ENCODE measurements at places on chromosomes 11 and 22.

DNA sequence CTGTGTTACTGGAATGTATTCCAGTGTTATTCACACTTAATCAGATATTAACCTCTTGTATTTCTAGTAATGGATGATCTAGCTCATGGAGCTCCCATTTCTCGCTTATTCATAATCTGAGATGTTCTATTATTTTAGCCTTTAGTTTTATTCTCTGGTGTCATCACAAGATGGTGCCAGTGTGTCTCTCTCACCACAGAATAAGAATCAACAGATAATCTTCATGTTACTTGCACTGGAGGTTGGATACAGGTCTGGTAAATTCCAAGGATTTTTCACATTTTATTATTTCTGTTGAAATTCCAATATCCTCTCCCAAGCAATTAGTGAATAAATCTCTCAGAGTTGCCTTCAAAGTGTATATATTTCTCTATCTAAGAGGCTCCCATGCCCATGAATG lies 74.6 kb downstream of the CASP12 start:
- no peak for DNase-seq

GRCh38 chr11:68665436-68665835 lies 18.9 kb upstream of the GAL start:
- DNase-seq, result no peak

- DNase-seq, result no peak
These were observed 114.7 kb downstream of the SGSM3 start for GRCh38 chr22:40484906-40485669.

- no peak for DNase-seq
These were observed 132.7 kb downstream of the CASP12 start for GRCh38 chr11:104765401-104766095.

GRCh38 chr11:32571039-32571438 lies 12.6 kb upstream of the EIF3M start:
- no peak for DNase-seq

GRCh38 chr11:88051396-88051795 lies 123.8 kb downstream of the RAB38 start:
- no peak for DNase-seq

- DNase-seq, result no peak
These were observed 2.2 kb downstream of the CRACR2B start for GRCh38 chr11:829847-830294.

GRCh38 chr22:21873619-21874018 lies 6.2 kb upstream of the MAPK1 start:
- no peak for DNase-seq

- no peak for DNase-seq
These were observed 2.7 kb downstream of the MRPL21 start for GRCh38 chr11:68900835-68901381.

DNA sequence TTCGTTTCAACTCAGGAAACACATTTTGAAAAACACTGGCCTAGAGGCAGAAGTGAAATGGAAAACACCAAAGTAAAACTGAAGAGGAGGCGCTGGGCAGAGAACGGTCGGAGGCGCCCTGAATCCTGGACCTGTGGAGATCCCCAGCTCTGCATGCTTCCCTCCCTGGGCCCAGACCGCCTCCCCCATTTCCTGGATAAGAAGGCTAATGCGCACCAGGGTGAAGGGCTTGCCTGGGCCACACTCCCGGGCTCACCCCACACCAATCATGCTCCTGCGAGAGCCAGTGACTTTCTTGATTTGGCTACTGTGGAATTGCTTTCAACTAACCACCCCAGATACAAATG lies 167.1 kb downstream of the CRYBB2 start:
- DNase-seq, result no peak

- DNase-seq, result no peak
These were observed 43.3 kb upstream of the SYT9 start for GRCh38 chr11:7208391-7208790.

GRCh38 chr11:112159098-112160065 lies 4.5 kb downstream of the IL18 start:
- peak; percentile 23 for DNase-seq

DNA sequence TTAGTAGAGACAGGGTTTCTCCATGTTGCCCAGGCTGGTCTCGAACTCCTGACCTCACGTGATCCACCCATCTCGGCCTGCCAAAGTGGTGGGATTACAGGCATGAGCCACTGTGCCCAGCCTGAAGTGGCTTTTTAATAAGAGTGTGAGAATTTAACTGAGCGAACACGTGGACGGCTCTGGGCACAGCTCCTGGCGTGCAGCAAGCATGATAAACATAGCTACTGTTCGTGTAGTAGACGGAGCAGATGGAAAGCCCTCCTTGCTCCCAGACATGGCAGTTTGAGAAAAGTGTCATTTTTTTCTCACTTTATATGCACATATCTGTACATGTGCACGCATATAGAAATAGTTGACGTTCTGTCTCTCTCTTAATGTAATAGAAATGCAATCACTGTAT lies 7.0 kb downstream of the EMID1 start:
- DNase-seq, result no peak

DNA sequence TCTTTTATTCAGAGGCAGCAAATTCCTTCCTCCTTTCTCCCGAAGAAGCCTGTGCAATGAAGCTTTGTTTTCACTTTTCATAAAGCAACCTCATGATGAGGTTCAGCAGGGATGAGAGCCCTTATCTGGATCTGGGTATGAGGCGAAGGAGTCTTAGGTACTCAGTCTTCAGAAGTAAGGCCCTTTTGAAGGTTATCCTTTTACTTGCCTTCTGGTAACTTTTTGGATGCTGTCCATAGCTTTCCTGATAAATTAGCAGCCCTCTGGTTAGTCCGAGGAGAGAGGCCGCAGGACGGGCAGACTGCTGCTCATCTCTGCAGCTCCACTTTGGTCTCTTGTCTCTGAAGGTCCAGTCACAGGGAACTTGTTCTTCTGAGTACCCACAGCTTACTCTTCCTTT lies 1.1 kb downstream of the TRIM22 start:
- DNase-seq, result peak; percentile 31

DNA sequence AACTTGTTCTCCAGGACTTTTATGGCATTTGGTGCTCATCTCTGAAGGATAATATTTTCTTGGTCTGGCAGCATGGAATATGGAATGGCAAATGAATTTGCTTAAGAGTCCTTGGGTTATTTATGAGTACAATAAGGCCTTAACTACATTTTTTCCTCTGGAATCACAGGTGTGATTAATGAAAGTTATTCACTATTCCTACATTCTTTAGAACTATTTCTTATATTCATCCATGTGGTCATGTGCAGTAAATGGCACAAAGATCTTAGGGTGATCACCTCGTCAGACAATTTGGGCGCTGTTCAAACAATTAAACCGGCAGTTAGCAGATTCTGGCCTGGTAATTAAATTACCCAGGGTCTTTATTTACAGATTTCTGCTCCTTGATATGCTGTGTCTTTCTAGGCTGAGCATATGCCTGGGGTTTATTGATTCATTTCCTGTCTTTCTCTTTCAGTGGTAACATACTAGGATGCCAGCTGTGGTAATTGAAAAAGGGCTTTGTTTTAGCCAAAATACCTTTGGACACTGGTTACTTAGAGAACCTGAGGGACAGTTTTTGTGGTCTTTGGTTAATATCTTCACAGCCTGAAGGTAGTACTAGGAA lies 31.6 kb downstream of the SIK2 start:
- DNase-seq, result no peak

GRCh38 chr22:38218661-38219622 lies 17.1 kb downstream of the MAFF start:
- DNase-seq, result peak; percentile 91

Measured in ACHN (cell line).